Nucleus accumbens (tissue), 56 donors: ENCODE measurements at places on chromosomes 5 and 9.

DNA sequence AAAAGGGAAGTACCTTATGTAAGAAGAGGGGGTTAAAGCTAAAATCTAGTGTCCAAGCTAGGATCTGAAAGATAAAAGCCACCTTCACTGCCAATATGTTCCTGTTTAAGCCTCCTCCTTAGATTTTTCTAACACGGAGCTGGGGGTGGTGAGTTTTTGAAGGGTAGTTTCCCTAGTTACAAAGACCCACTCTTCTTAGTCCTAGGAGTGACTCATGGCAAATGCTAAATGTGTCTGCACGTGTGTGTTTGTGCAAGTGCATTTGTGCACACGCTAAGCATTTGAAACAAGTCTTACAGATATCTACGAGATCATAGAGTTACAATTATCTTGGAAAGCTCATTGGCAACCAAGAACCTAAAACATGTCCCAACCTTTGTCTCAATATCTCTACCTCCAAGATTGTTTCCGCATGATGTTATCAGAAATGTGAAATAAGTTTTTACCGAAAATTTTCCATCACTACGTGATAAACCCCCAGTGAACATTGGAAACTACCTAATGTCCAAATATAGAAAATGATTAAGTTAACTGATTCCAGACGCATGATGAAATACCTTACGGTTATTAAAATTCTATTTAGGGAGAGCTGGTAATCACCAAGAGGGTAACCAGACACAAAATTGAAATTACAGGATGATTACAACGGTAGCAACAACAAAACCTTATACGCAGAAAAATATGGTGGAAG is 78.0 kb upstream of the HRH2 start:
- no peak for DNase-seq

GRCh38 chr9:93677048-93677571 is 100.7 kb downstream of the PHF2 start:
- DNase-seq, result no peak

DNA sequence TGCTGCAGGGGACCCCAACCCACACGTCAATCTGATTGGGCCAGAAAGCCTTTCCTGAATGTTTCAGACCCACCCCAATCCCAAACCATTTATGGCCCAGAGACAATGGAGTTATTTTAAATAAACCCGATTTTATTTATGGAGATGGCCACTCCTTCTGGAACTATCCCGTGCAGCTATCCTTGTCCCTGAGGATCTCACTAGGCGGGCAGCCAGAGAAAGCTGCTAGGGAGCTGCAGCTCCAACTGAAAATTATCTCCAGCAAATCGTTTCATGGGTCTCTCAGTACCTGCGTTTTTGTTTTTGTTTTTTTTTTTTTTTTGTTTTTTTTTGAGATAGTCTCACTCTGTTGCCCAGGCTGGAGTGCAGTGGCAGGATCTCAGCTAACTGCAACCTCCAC is 23.0 kb downstream of the C1QTNF2 start:
- no peak for DNase-seq

DNA sequence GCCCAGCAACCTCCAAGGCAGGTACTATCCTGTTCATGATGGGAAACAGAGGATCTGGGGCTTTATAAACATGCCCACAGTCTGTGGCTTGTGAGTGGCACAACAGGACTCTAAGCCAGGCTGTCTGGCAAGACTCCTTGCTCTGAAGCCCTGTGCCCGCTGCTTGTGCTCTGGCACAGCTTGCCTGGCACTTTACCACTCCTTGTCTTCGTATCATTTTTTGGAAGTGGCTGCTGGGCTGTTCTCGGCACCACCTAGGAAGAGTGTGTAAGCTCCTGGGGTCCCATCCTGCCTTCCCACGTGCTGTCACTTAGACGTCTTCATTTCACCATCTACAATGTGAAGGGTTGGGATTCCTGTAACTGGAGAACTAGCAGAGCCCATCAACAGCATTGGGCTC is 59.3 kb upstream of the GLRX start:
- DNase-seq, result no peak

GRCh38 chr9:133709015-133709611 is 29.0 kb downstream of the SARDH start:
- DNase-seq, result peak; percentile 33

DNA sequence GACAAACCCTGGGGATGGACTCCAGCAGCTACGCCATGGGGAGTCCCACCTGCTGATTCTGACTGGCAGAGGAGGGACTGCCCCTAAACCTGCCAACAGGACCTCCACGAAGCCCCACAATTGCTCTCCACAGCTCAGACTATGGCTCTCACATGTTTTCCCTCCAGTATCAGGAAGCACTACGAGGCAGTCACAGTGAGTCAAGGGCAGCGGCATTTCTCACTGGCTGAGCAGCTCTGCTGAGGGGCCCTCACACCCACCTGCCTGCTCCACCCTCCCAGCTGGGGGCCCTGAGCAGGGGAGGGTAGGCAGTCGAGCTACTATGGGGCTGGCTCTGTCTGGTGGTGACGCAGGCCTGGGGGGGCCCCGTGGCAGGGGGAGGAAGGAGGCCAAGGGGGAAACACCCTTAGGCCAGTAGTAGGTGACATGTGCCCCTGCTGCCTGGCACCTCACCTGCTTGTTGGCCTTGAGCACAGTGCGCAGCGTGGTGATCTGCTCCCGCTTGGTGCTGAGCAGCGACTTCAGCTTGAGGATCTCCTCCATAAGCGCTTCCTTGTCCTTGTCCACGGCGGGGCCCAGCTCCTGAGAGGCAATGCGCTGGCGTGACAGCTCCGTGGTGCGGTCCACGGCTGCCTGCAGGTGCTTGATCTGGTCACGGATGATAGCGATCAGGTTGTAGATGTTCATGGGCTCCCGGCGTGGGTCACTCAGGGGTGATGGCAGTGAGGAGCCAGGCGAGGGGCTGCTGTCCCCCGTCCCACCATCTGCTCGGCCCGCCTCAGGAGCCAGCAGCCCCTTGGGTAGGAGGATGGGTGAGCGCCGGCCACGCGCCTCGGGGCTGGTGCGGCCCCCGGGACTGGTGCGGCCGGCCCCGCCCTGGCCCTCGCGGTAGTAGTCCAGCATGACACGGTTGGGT is 46.3 kb downstream of the BICD2 start:
- DNase-seq, result no peak

DNA sequence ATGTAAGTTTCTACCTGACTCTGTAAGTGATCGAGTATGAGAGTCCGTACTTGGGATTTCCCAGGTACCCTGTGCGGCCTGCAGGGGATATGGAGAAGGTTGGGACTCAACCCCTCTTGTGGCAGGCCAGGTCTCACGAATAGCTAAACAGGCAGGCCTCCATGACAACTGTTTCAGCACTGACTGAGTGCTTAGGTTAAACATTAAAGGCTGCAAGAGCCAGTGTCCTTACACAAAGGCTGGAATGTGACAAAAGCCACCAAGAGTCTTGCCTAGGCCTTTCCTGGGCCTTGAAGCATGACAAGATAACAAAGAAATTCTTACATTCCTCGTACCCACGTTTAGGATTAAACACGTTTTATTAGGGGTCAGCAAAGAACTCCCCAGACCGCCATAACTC is 58.6 kb downstream of the THBS4 start:
- DNase-seq, result no peak

- DNase-seq, result no peak
Observed at GRCh38 chr5:168147568-168148360, 143.7 kb upstream of the WWC1 start.

- no peak for DNase-seq
Observed at GRCh38 chr9:133342570-133342969, 5.4 kb downstream of the MED22 start.

DNA sequence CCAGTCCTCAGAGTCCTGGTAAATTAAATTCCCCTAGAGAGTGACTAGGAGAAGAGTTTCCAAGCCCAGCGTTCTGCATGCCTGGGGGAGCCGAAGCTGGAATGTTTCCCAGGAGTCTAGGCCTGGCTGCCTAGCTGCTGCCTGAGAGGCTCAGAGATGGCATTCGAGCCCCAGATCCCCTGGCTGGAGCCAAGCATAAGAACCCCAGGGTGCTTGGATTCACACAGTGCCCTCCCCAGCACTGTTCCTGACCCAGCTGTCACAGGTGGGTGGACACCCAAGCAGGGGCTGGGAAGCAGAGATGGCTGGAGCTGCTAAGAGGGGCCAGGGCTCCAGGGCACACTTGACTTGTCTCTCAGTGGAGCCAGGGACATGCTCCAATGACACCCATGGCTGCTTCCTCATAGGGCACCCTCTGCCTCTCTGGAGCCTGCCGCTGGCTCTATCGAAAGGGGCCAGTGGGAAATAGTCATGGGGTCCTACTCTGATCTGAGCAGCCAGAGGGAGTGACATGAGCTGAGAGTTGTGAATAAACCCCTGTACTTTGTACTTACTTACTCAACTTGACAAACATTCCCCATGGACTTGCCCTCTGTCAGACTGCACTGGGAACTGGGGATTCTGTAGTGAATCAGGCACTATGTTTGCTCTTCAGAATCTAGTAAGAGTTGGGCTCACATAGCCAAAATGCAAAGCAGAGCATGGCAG is 62.6 kb upstream of the XPA start:
- no peak for DNase-seq

DNA sequence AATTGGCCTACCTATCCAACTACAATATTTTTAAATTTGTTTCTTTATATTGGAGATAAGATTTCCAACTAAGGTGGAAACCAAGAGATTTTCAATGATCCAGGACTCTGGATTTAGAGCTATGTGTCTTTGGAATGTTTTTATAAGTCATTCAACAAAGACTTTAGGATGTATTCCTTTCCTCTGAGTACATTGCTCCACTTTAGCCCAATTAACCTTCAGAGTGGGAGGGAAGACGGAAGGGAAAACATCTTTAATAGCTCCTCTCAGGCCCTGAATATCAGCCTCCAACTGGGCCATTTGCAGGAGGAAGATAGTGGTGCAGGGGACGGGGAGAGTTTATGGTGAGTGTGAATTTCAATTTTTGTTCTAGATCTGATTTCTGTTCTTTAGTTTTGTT is 239.2 kb downstream of the PIK3R1 start:
- no peak for DNase-seq

DNA sequence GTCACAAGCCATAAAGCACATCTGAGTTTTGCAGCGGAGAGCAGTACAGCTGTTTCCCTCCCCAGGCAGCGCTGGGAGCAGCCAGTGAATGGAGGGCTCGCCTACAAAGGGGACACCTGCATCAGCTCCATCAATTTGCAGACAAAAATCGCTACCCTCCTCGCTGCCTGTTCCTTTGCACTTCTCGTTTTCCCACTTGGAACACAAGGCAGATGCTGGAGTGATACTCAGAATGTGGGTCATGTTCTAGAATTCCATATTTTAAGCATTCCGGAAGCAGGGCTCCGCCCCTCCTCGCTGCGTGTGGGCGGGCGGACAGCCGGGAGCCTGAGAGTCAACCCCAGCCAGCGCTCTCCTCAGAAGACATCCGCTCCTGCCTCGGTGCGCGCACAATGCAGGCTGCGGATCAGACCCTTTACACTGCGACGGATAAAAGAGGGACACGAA is 92.1 kb downstream of the LMNB1 start:
- peak; percentile 56 for DNase-seq

DNA sequence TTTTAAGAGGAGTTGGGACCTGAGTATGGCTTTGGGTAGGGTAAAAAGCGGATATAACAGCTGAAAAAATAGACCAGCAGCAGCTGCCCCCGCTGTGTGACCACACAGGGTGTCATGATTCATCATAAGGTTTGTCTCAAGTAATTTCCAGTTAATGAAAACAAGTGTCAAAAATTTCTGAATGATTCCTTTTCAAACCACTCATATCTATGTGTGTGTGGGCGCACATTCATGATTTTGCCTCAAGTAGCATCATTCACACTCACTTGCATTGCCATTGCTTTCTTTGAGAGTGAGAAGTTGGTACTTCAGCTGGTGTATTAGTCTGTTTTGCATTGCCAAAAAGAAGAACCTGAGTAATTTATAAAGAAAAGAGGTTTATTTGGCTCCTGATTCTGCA is 12.1 kb upstream of the TNFAIP8 start:
- DNase-seq, result no peak

- no peak for DNase-seq
Observed at GRCh38 chr9:4746278-4747030, 5.5 kb upstream of the AK3 start.

- DNase-seq, result no peak
Observed at GRCh38 chr5:100595152-100595811, 60.1 kb downstream of the FAM174A start.
